ENCODE measurements at places on chromosomes 6 and 20.

DNA sequence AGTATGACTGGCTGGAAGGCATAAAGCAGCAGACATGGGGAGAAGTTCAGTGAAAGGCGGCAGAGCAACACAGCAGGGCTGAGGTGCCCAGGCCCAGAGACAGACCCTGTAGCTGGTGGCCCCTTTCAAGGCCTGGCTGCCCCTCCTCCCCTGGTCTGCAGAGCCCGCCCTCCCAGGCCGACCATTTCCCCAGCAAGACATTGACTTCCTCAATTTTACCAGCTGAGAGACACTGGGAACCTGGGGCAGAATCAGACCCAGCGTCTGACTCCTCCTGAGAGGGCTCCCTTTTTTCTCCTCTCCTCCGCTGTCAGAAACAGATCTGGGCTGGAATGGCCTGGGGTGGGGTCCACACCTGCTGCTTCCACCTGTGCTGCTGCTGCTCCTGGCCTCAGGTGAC, at the start of gene TREML4:
TSS of gene TREML4 (plus strand) at position 254 of the 400 bp plus-strand sequence. CDS start at position 333, 79 bp downstream.
- no peak for DNase-seq

DNA sequence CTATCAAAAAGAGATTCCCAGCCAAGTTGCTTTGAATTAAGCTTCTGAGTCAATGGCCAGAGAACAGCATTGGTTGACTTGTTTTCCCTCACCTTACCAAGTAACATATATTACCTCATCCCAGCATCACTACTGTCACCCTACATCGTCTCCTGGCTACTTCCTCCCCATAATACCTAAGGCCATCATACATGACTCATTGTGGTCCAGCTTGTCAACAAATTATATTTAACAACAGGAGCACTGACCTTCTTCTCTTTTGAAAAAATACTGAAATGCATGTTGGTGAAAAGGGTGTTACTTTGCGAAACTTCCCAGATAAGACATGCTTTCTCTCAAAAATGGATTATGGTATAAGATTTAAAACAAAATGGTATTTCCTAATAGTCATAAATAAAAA, 106.9 kb downstream of the TBX18 start:
- DNase-seq: no peak

DNA sequence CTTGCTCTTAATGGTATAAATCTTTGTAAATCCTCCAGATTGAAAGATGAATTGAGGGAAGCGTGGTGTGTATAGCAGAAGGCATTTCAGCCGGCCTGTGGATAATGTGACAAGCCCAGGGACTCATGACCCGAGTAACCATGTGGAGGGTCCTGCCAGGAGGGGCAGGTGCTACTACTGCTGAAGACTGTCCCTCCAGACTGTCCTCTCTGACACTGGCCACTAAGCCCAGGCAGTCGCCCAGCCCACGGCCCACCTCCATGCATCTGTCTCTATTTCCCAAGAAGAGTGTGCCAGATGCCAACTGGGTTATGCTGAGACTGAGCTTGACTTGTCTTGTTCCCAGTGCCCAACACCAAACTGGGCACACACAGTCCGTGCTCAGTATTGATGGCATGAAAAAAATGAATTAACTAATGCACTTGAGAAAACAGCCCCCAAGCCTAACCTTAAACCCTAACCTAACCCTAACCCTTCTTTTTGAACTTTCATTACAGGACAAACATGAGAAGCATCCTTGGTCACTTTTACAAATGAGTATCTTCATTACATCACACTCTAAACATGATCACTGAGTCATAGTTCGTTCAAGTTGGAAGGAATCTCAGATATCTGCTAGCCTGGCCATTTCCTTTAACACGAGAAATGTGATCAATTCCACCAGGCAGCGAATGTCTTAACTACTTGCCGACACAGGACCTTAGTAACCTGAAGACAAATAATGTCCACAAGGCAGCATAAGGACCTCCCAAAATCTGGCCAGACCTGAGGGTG, 182.2 kb upstream of the RREB1 start:
- no peak for DNase-seq

GRCh38 chr20:3071610-3072529, at the start of gene OXT:
Gene OXT (plus strand): TSS chr20:3071620. CDS start chr20:3071656, 36 bp downstream.
- DNase-seq: no peak

DNA sequence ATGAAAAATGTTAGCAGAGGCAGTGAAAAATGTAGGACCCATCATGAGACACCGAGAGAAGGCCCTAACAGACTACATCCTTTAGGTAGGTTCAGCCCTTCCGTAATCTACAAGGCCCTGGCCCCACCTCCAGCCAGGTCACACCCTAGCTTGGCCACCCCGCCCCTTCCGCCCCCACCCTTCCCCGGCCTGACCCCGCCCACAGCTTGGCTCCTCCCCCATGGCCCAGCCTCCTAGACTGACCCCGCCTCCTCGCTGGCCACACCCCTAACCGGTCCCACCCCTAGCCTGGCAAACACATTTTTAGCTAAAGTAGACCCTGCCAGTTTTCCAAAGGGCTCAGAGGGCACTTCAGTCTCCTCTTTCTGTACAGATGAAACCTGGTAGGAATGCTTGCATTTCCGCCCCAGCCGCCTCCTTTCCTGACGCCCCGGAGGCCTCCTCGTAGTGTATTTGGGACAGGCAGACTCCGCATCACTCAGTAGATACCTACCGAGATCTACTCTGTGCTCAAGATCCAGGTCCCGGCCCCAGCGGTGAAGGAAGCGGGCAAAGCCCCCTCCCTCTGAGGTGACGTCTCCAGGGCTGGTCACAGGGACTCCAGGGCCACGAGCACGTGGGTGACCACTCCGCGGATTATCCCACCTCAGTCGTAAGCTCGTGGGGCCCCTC, 443.5 kb downstream of the PREX1 start:
- no peak for DNase-seq

DNA sequence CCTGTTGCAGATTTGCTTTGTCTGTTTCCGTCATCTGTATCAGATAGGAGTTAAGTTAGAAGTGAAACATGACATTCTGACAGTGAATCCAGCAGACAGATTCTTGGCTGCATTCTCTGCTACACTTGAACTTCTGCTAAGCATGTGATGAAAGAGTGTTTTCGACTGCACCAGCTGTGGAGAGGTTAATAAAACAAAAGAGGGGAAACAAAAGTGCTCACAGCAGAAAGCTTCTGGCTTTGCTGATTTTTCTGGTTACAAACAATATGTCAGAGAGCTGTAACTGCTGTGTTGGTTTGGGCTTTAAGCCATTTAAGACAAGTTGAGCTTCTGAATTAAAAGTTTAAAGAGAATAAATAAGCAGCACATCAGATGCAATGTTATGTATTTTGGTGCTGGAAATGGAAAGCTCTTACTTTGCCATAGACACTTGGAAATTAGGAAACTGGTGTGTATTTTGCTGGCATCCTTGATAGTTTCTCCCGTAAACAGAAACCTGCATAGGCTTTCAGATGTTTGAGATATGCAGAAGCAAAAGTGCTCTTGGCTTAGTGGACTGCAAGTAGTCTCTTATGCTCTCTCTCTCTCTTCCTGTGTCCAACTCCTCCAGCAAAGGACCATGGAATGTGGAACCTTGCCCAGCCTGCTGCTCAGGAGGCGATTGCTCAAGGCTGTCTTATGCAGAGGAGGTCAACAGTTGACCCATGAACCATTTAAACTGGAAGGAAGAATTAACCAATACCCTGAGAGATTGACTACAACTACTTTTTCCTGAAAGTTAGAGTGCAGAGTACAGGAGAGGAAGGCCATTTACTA, 104.9 kb downstream of the RPS12 start:
- no peak for DNase-seq

DNA sequence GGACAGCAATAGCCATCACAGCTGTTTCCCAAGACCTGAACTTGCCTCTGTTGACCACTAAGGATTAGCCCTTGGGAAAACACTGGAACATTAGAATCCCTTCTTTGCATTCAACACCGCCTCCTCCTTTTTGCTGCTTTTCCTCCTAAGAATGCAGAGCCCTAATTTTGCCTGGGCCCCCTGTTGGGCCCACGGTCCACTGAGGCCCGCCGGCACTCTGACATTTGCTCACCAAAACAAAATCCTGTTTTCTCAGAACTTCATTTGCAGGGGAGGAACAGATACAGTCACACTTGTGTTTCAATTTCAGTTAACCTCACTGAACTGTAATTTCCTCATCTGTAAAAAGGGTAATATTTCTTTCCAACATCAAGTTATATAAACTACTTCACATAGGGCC, 116.0 kb upstream of the JARID2 start:
- DNase-seq: no peak

DNA sequence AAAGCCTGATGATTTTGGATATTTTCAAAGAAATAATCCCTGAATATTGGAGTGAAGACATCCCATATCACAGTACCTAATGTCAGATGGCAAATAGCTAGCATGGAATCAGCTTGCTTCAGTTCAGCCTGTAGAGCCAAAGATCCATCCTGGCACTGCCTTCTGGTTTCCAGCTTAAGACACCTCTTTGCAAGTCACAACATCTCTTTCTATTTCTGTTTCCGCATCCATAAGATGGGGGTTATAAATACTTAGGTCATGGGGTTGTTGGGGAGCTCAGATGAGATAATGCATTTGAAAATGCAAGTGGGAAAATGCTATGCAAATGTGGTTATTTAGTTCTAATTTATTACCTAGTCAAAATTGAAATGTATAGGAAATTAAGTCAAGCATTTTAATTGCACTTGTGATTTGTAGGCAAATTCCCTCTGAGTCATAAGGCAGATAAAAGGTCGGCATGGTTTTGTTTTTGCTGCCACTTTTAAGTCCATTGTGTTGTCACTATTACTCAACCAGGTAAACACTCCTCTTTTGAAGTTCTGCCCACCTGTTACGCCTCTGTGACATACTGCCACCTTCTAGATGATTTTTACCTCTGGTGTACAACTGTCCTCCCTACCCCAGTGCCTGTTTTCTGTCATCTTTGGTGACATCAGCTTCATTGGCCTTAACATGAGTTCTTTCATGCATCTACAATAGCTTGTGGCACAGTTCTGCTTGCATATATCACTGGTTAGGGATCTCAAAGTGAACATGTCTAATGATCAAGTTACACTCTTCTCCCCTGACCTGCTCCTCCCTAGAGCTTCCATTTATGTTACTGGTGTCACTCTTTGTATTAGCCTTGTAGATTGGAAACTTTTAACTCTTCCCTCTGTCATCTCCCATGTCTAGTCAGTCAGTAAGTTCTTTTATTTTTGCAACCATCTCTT, 96.6 kb downstream of the CDKAL1 start:
- no peak for DNase-seq

- no peak for DNase-seq
Observed at GRCh38 chr6:150910561-150910960, 45.1 kb downstream of the MTHFD1L start.

DNA sequence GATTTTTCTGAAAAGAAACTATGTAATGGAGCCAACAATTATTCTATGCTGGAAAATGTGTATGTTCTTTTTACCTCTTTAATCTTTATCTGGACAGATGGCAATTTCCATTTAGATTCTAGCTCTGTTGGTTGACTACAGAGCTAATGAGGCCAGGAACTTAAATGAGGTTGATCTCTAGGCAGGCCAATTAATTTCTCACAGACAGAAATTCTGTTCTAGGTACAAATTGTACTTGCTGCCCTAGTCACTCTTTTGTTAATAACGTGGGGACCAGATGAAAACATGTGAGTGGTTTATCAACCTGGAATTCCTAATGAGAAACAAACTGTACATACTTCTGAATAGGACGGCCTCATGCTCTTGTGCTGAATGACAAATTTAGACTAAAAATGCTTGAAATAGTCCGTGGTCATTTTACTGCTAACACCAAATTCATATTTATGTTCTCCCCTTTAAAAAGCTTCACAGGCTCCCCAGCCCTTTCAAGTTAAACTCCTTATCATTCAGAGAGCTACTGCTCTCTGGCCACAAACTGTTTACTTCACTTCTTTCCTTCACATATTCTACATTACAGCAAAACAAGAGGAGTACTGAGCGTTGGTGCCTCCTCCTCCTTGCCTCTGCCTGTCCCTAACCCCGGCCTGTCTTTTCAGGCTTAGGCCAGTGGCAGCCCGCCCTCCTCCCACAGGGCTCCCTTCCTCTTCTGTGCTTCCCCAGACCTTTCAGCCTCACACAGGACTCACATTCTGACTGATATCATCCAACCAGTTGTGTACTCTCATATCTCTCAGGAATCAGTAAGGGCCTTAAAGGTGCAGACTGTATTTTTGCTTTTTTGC, 41.4 kb downstream of the DTNBP1 start:
- DNase-seq: no peak

DNA sequence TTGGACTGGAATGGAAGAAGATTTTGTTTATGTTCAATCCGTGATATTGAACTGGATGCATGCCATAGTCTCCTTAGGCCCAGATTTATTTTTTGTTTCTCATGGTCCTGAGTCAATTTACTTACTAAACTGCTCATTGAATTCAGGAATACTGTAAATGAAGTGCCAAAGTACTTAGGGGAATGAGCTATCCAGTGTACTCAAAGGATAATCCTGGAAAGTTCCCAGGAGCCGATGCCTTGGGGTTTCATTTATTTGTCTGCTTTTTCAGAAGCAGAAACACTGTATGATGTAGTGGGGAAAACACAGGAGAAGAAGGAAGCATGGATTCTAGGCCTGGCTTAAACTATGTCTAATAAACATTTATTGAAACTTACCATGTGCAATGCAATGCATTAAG, 56.1 kb upstream of the THEMIS start:
- no peak for DNase-seq

- DNase-seq: no peak
Observed at GRCh38 chr20:33178726-33179125, 10.8 kb downstream of the BPIFA2 start.
